ENCODE measurements at places on chromosomes 12 and 14.

DNA sequence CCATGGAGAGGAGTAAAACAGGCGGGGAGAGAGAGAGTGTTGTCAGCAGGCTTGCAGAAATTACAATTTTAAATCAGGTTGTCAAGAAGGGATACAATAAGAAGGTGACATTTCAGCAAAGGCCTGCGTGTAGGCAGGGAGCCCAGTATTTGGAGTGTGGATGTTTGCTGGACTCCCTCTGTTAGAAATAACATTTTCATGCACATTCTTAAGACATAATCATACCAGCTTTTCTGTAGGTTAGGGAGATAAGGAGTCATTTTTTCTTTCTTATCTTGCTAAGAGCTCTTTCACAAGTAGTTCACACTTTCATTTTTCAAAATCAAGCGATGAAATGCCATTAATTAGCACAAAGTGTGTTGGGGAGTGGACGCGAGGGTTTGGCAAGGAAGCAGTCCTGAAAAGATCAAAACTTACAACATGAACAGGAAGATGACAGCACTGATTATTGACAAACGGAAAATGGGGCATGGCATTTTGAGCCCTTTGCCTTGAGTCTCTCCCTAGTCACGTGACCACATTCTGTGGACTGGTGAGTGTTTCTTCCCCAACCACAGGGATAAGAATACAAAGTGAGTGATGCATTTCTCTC, 160.2 kb downstream of the DAD1 start:
- DNase-seq, result no peak

GRCh38 chr12:14795028-14795448, 8.2 kb downstream of the WBP11 start:
- DNase-seq, result no peak

- DNase-seq, result peak; percentile 90
These were observed 16.0 kb upstream of the ENDOU start for GRCh38 chr12:47741340-47741703.

DNA sequence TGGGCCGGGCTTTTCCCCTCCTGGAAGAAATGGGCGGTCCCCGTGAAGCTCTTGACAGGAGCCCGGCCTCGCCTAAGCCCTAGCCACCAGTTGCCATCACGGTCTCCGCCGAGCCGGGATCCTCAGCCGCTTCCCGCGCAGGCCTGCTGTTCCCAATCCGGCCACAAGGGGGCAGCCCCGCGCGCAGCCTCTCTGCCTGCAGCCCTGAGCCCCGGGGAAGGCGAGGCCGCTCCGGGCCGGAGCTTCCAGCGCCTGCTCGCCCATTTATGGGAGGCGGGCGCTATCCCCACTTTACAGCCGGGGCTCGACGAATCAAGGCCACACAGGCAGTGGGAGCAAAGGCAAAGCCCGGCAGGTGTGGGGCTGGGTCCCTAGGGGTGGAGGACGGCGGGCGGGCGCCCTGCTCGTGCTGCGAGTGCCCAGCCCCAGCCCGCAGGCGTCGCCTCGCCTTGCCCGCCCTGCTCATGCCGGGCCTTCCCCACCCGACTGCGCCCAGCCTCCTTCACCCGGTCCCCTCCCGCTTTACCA, 61.5 kb downstream of the LGMN start:
- peak; percentile 90 for DNase-seq

DNA sequence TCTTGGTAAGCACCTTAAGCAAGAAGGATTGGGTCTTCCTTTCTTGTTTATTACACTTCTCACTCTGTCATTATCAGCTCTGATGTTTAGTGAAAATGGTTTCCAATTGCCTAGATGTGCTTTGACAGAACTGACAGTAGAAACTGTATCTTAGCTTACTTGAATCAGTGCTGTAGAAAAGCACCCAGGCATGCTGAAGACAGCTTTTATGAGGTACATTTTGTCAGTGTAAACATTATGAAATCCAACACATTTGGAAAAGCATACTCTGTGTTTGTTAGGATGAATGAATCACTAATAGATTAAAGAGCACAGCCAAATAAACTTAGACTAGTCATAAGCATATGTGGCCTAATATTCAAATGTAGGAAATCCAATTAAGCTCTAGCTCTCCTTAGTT, 290.2 kb upstream of the NPAS3 start:
- no peak for DNase-seq

GRCh38 chr12:125512541-125513298, 447.5 kb downstream of the AACS start:
- DNase-seq, result no peak

GRCh38 chr12:92424338-92424737, 278.5 kb upstream of the PLEKHG7 start:
- no peak for DNase-seq

GRCh38 chr12:2418579-2418978, 365.8 kb downstream of the CACNA1C start:
- DNase-seq, result peak; percentile 46

DNA sequence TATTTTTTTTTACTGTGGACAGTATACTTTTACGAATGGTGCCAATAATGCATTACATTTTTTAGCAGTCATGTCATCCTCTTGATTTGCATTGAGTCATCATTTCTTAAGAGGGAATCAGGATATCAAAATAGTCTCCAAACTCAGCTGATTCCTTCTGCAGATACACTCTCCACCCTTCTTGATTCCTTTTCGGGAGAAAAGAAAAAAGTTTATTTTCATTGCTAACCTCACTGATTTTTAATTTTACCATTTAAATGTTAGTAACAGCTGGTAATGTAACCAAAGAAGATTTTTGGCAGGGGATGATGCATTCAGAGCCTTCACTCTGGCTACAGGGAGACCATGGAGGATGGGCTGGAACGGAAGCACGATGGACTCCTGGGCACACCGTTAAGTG, 47.5 kb downstream of the MRPL42 start:
- no peak for DNase-seq

DNA sequence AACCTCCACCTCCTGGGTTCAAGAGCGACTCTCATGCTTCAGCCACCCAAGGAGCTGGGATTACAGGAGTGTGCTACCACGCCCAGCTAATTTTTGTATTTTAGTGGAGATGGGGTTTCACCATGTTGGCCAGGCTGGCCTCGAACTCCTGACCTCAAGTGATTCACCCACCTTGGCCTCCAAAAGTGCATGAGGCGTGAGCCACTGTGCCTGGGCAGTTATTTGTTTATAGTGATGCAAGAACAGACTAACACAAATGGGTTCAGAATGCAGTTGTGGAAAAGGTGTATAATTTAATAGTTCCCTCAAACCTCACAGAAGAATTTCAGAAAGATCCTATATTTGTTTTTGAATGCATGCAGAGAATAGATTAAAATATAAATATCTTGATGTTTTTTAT, 447.1 kb downstream of the ZFP36L1 start:
- DNase-seq, result no peak

DNA sequence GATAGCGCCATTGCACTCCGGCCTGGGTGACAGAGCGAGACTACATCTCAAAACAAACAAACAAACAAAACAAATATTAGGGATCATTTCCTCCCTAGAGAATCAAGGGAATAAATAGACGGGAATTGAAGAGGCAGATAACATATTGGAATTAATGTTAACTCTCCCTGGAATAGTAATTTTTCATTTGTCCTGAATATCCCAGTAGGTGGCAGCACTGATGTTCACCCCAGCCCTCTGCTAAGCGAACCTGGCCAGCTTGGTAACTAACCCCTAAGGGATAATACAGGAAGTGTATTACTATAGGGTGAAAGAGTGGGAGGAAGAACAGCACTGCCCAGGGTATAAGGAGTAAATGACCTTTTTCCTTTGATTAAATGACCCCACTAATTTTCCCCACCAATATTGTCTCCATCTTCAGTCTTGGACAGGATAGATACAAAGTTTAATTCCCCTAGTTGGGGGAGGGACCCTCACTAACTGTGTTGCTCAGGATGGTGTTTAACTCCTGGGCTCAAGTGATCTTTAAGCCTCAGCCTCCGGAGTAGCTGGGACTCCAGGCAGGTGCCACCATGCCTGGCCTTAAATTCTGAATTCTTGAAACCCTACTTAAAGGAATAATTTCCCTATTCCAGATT, 40.5 kb downstream of the SLC2A14 start:
- DNase-seq, result no peak

DNA sequence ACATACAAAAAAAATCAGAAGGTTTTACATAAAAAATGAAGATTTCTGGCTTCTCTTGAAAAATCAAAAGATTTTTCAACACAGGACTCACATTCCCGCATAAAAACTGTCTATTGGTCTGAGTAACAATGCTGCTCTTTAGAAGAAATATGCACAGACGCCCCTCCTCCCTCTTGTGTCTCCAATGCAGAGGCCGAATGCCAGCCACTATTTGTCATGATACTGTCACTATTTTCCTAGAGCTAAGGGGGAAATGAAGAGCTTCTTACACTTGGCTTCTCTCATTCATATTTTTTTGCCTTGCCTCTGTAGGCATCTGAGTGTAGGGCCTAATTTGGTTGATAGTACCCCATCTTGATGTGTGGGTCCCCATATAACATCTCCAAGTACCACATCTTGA, 98.0 kb downstream of the BBS10 start:
- DNase-seq, result no peak

- no peak for DNase-seq
These were observed 24.3 kb downstream of the BCL2L14 start for GRCh38 chr12:12095021-12095420.

DNA sequence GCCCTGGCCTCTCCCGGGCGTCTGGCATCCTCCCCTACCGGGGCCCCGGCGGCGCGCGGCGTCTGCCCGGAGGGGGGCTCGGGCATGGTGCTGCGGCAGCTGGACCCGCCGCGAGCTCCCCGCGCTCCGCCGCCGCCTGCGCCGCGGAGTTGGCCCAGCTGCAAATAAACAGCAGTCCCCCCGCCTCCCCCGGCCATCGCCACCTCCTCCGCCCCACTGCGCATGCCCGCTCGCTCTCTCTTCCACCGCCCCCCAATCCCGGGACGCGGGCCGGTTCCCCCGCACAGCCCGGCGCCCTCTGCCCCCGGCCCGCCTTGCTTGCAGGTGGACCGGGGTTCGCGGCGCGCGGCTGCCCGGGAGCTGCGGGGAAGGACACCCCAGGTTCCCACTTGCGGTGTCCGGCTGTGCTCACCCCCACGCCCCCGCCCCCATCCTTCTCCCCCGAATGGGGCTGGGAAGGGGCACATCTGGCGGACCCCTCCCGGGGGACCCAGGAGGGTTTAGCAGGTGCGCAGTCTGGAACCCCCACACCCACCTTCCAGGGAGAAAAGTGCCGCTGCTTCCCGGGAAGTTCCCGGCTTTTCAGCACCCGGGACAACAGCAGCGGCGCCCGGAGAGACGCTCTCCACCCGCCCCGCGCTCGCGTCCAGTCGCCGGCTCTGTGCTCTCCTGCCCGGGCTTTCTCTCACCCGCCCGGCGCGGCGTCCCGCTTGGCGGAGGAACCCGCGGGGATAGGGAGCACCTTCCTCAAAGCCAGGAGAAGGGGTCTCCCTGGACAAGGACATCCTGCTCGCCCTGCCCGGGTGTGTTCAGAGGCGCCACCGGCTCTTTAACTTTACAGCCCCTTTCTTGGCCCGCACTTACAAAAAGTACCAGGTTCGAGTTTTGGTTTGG, at the start of gene TMTC1:
Gene TMTC1, minus strand, starts transcription at position 170 of the 894 bp plus-strand sequence. CDS start 191 bp downstream, outside the sequence.
- DNase-seq, result peak; percentile 90

DNA sequence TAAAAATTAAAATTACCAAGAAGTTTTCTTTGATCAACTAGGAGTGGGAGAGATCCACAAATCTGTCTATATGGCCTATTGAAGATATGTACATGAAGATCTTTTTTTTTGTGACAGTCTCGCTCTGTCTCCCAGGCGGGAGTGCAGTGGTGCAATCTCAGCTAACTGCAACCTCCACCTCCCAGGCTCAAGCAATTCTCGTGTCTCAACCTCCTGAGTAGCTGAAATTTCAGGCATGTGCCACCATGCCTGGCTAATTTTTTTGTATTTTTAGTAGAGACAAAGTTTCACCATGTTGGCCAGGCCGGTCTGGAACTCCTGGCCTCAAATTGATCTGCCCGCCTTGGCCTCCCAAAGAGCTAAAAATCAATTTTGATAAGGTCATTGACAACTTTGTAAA, 4.6 kb upstream of the NFATC4 start:
- no peak for DNase-seq

DNA sequence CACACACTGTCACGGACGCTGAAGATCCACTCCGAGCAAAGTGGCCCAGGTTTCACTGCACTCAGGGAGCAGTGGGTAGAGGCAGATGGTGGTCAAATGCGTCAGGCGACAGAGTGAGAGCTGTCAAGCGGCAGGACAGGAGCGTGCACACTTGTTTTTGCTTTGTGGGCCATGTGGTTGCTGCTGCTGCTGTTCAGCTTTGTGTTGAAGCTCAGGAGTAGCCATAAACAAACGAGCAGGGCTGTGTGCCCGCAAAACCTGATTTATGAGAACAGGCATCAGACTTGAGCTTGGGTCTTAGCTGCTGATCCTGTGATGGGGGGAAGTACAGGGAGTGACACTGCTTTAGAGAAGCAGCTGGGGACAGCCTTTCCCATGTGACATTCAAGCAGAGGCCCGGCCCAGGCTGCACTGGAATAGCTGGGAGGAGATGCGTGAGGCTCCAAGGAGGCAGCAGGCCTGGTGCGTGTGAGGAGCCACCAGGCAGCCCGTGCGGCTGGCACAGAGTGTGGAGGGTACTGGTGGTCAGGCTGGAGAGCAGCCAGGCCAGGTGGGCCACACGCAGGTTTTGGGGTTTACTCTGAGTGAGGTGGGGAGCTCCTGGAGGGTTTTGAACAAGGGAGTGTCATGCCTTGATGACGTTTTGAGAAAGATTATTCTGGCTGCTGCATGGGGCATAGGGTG, 31.1 kb upstream of the ASPG start:
- DNase-seq, result no peak

DNA sequence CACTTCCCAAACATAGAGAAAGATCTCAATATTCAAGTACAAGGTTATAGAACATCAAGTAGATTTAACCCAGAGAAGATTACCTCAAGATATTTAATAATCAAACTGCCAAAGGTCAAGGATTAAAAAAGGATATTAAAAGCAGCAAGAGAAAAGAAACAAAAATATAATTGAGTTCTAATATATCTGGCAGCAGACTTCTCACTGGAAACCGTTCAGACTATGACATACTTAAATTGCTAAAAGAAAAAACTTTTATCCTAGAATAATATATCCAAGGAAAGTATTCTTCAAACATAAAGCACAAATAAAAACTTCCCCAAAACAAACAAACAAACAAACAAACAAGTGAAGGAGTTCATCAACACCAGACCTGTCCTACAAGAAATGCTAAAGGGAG, 92.4 kb downstream of the FSCB start:
- no peak for DNase-seq

DNA sequence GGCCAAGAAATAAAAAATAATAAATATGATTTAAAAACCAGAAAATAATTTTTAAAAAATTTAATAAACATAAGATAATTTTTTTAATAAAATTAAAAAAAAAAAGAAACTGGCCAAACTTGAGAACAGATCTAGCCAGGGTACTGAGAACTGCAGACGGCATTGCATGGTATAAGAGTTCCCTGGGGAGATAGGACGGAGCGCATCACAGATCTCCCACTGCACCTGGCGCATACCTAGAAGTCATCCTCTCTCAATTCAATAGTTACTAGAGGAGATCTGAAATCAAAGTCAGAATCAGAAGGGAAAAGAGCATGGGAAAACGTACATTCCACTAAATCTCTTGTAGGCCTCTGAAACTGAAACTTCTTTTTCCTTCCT, 58.9 kb upstream of the BCL2L14 start:
- DNase-seq, result no peak

DNA sequence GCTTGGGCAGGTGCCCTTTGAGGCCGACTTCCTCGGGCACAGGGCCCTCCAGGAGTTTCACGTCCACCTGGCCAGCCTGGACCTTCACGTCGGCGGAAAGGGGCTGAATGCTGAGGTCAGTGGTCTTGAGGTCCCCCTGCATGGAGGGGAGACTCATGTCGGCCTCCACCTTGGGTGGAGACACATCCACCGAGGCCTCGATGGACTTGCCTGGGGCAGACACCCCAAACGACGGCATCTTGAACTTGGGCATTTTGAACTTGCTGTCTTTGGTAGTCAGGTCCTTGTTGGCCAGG, 24.0 kb downstream of the PLD4 start:
- DNase-seq, result no peak
